ENCODE measurements at places on chromosomes 2 and 18.

DNA sequence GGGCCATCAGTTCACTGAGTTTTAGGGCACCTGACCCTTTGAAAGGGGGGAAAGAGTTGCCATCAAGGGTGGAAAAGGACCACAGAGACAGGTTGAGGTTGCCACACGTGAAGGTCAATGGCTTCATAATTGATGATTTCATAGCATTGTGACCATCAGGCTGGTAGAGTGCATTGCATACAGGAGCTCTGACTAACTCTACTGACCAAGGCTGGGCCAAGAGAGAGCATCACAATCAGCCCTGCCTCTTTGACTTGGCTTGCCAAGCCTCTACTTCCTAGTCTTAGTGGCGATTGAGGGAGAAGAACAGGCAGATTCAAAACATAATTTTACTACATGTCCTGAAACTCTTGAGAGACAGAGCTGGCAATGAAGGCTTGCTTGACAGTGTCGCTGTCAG lies 5.8 kb upstream of the TNP1 start:
- no peak for DNase-seq

- DNase-seq, result no peak
Measured at GRCh38 chr2:134949981-134950708, 31.5 kb downstream of the CCNT2 start.

DNA sequence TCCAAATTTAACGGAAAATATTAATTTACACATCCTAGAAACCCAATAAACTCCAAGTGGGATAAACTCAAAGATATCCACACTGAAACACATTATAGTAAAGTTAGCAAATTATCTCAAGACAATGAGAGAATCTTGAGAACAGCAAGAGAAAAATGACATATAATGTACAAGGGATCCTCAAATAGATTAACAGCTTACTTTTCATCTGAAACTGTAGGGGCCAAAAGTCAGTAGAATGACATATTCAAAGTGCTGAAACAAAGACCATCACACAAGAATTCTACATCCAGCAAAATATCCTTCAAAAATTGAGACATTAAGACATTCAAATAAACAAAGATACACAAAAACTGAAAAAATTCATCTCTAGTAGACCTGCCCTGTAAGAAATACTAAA lies 18.7 kb upstream of the METTL21A start:
- DNase-seq, result no peak

- DNase-seq, result no peak
Measured at GRCh38 chr2:173749315-173749714, 215.9 kb downstream of the SP3 start.

DNA sequence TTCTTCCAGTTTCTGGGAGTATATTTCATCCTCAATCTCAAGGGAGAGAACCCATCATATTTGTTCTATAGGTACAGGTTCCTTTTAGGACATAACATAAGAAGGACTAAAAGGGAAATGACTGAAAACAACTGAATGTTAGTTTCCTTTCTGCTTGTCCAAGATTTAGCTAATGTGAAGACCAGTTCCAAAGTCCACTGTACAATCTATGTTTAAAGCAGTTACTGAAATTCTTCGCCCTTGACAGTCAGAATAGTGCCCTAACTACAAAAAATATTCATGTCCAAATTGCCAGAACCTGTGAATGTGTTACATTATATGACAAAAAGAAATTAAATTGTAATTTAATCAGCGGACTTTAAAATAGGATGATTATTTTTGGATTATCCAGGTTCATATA lies 466.3 kb upstream of the SETBP1 start:
- DNase-seq, result no peak

DNA sequence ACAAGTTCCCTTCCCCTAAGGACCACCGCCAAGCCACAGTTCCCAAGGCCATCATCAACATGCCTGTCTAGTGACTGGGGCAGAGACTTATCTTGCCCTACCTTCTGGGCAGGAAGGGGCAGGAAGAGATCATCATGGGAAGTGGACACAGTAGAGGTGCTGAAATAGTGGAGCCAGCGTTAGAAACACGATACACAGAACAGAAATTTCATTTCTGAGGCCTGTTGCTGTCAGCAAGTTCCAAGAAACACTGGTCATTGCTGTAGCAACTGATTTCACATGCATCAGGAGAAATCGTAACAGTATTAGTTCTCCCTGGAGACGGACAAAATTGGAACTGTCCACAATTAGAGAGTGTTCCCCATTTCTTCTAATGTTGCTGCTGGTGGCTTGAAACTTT lies 83.0 kb downstream of the COLEC12 start:
- no peak for DNase-seq
